ENCODE measurements at places on chromosomes 1 and 21. TPM values are rescaled to one million over a fixed set of nuclear protein-coding genes. Genes with fewer than 3 reads are reported as not detected.

Gene GPR89B
- total RNA-seq: 20.8 TPM

- no peak for DNase-seq
- no peak overlapping the region for H3K4me3 ChIP-seq
- no peak overlapping the region for H3K27ac ChIP-seq
- no peaks in the 10 kb centered on the region for H3K4me1 ChIP-seq
- peaks cover 41% of the 10 kb centered on the region for H3K36me3 ChIP-seq
Measured at GRCh38 chr1:224383218-224383617, 26.5 kb downstream of the CNIH4 start.

DNA sequence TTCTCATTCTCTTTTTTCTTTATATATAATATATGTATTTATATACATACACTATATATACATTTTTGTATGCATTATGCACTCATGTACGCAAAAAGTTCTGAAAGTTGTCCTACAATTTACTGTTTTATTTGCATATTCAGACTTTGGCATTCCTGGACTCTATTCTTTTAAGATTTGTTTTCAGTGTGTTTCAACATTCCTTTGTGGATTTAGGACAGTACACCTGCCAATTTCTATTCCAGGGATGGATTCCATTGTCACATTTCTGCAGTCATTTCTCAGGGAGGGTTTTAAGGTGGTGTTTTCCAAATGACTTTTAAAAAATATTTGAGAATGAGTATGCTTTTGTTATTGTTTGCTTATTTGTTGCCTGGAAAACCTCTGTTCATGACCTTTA lies 76.2 kb downstream of the TPR start:
- DNase-seq: no peak
- no peaks in the 10 kb centered on the region for H3K27me3 ChIP-seq
- no peak overlapping the region for H3K4me3 ChIP-seq
- no peaks in the 10 kb centered on the region for H3K36me3 ChIP-seq

DNA sequence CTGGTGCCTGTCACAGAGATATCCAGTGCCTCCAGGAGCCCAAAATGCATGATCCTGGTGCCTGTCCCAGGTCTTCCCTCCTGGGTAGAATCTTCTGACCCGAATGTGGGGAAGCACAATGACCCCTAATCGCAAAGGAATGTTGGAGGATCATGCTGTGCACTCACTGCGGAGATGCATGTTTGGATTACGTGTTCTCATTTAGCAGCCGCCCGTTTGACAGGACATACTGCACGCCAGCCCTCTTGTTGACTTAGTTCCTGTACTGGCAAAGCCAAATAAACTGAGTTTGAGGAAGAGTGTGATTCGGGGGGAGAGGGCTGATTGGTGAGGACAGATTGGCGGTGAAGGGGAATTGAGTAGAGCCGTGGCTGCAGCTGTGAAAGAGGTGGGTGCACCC lies 85.9 kb upstream of the SIM2 start:
- no peaks in the 10 kb centered on the region for H3K4me1 ChIP-seq
- peak; percentile 46 for DNase-seq
- peaks cover 57% of the 10 kb centered on the region for H3K27me3 ChIP-seq
- H3K4me3 ChIP-seq: no peak overlapping the region
- H3K27ac ChIP-seq: no peak overlapping the region
- no peaks in the 10 kb centered on the region for H3K36me3 ChIP-seq

Measured in GM23248 (cell line).